8988T (cell line): ENCODE measurements at places on chromosomes 1 and 21.

DNA sequence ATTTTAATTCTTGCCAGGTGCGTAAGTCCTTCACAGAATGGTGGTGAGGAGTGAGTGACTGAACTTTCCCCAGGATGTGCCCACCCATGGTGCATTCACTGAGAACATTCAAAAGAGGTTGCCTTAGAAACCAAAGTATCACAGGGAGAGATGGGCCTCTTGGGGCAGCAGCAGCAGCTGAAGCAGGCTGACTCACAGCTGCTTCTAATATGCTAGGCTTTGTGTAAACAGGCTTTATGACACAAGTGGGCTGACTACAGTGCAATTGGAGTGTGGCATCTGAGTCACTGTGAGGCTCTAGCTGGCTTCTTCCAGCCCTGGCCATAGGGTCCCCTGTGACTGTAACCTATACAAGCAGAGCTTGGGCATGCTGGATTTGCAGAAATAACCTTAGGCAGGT, 12.6 kb downstream of the PIGP start:
- no peak for DNase-seq

DNA sequence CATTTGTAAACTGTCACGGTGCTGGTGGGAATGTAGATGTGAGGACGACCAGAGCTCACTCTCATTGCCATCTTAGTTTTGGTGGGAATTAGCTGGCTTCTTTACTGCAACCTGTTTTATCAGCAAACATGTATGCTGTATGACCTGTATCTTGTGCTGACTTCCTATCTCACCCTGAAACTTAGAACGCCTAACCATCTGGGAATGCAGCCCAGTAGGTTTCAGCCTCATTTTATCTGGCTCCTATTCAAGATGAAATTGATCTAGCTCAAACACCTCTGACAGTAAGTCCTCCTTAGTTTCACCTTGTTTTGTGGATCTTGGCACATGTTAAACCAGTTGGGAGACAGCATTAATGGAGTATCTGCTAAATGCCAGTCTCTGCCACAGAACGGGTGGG, 174.6 kb downstream of the HLX start:
- DNase-seq, result no peak

DNA sequence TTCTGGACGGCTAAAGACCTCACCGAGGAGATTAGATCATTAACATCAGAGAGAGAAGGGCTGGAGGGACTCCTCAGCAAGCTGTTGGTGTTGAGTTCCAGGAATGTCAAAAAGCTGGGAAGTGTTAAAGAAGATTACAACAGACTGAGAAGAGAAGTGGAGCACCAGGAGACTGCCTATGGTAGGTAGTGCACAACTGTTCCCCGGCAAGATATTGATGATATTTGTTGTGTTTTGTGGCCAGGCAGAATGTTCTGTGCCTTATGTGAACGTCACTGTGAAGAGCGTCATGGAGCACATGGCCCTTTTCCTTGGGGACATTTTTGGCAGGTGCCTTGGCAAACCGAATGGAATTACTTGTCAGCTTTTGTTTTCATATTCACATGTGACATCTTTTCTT, 191.7 kb downstream of the DISC1 start:
- no peak for DNase-seq

GRCh38 chr1:23638786-23639241, 52.8 kb upstream of the RPL11 start:
- DNase-seq, result no peak

- DNase-seq, result no peak
These were observed 98.3 kb upstream of the FGGY start for GRCh38 chr1:59198564-59198963.

DNA sequence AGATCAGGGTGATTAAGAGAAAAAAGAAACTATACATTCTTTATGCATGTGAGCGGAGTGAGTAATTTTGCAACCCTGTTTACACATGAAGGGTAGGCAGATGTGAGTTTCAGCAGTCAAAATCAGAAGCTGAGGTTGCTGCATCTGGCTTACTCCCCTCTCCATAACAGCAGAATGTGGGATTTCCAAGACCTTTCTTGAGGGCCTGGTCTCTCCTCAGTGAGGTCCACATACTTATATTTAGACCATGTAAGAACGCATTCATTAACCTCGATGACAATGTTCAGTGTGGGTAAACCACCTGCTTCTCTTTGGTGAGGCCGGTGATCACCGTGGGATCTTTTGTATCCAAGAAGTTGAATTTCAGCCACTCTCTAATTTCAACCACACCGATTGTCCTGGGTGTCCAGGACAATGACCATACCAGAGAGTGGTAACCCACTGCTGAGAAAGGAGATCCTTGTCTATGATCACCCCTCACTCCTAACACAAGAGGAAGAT, 18.7 kb upstream of the RAP1A start:
- DNase-seq, result no peak

- no peak for DNase-seq
These were observed 323.7 kb downstream of the PLPP3 start for GRCh38 chr1:56255516-56256152.

DNA sequence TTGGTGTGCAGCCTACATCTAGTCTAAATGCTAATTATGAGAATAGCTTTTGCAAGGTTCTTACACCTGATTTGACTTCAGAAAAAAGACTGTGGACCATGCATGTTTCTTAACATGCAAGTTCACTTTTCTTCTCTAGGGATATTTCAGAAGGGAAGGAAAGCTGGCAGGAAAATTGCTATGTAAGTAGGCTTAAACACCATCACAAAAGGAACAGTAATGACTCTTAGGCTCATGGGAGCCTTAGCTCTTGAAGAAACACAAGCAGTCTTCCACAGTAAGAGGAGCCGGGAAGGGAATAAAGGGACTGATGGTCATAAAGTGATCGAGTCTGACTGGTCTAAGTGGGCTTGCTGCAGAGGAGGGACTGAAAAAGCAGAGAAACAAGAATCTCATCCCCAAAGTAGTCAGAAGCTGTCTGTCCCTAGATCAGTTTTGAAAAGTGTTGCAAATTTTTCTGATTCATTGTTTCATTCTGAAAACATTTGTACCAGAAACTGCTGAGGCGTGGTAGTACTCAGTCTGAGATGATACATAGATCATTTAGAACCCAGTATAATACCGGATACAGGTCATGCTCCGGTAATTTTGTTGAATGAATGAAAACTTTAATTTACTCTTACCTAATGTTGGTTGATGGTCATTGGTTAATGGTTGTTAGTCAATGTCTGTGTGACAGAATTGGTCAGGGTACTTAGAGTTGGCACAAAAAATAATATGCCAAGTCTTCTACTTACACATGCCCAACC, 40.9 kb downstream of the SMYD2 start:
- no peak for DNase-seq

DNA sequence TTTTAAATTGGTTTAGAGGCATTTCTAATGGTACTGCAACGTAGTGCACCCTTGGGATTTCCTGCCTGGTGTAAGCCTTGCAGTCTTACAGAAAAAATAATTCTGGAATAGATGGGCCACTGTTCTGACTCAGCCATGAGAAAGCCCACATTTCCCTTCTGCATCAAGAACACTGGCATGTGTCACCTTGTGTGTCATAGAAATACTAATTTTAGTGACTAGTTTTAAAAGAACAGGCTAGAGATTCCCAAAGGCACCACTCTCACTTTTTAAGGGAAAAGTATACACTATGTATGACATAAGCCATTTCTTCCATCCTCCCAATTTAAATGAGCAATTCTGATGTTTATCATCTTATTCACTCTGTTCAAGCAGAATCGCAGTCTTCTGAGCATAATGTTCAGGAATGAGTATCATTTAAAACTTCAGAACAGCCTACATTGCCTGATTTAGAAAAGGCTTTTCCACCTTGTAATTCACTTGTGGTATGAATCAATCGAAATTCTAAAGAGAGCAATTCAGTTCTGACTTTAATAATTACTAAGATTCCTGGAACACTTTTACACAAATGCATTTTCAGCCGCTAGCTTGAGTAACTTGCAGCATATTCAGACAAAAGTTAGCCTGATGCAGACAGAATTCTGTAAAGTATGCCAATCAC, 18.8 kb downstream of the RGS13 start:
- no peak for DNase-seq
